NCI-H226 (cell line): ENCODE measurements at places on chromosomes 2 and 18.

DNA sequence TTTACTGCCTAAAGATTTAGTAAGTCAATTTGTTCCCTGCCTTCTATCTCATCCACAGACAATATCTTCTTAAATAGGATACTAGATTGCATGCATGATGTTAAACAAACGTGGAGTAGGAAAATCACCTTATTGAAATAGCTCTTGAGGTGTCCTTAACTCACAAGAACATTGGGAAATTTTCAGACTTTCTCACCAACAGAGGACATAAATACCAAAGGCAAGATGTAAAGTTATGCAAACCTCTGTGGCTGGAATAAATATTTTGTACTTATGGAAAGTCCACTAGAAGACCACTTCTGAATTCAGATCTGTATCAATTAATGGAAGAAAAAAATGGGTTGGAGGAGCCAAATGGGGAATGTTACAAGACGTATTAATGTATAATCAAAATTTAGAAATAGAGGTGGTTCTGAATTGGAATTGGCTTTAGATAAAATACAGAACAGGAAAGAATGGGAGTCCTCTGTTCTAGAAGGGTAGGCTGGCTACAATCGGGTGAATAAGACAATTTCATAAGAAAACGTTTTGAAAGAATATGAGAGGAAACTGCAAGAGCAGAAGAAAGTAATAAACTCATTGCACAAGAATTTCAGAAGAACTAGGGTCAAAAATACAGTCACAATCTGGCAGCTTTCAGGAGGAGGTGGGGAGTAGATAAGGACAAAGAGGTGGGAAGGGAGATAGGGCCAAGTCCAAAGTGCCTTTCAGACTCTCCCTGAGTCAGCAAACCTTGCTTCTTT, 69.3 kb upstream of the FN1 start:
- peak; percentile 85 for DNase-seq

DNA sequence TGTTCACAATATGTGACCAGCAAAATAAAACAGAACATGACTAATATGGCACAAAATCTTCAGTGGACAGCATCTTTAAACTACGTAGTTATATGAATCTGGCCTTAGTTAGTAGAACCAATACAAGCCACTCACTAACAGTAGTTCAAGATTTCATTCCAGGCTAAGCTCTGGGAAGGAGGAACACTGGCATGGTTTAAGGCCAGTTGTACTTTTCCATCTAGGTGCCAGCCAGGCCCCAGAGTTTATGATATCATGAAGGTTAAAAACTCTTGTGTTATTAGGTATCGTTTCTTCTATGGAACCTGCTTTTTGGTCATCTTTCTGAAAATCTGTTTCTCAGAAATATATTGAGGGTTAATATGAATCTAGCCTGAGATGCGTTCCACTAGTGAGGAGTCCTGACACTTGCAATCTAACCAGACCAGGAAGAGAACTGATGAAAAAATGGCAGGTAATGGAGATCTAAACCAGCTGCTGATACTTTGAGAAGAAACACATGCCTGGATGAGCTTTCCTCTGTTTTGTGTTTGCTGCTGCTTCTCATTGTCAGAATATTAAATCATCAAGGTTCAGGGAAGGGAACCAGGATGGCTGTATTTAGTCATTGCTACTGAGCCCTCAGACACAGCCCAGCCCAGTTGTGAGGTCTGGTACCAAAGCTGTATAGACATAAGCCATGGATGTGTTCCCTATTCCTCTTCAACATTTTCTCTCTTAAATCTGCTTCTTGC, 182.8 kb upstream of the SETBP1 start:
- DNase-seq: no peak

GRCh38 chr2:230913406-230914143, 11.5 kb downstream of the GPR55 start:
- no peak for DNase-seq

DNA sequence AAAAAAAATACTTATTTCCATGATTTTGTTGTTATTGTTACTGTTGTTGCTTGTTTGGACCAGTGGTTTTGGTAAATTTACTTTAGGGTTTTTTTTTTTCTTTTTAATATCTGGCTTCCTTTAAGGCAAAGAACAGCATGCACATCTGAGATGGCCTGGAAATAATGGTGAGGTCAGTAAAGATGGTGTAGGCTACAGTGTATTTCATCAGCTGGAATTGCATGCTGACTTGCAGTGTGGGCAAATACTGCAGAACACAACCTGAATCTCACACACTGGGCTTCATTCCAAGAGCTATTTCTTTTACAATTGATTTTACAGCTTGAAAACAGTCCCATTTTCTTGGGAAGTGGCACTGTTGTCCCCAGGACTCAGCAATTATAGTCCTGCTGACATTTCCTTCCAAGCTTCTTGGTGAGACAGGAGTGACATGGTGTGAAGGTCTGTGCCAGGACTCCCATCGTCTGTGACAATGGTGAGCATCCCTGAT, 376.1 kb upstream of the SOX11 start:
- no peak for DNase-seq

DNA sequence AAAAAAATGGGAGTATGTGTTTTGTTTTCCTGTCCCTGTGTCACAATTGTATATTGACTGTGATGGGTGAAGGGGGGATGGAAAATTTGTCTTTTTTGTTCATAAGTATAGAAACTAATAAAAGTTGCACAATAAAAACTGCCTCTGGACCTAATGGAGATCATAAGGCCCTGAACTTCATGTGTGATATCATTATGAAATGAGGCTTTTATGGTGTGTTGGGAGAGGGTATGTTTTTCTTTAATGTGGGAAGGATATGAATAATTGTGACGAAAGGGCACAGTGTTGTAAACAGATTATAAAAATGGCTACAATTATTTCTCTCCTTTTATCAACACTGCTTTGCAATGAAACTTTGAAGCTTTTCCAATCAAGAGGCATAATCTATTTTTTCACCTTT, 1889.3 kb upstream of the CELF4 start:
- DNase-seq: no peak

GRCh38 chr18:32730068-32730467, 42.8 kb downstream of the KLHL14 start:
- no peak for DNase-seq

- no peak for DNase-seq
Measured at GRCh38 chr18:10239103-10239502, 215.3 kb upstream of the APCDD1 start.

DNA sequence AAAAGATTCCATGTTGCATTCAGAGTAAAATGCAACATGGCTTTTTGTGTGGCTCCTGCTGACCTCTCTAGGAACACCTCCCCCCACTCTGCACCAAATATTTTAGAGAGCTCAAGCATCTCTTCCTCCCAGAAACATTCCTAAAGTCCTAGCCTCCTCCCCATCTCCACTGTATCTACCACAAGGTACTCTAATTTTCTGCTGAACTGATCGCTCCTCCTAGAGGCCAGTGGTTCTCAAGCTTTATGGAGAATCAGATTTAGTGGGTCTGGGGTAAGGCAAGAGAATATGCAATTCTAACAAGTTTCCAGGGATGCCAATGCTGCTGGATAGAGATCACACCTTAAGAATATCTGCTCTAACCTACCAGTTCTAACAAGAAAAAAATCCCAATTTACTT, 89.5 kb upstream of the HNRNPA3 start:
- no peak for DNase-seq

DNA sequence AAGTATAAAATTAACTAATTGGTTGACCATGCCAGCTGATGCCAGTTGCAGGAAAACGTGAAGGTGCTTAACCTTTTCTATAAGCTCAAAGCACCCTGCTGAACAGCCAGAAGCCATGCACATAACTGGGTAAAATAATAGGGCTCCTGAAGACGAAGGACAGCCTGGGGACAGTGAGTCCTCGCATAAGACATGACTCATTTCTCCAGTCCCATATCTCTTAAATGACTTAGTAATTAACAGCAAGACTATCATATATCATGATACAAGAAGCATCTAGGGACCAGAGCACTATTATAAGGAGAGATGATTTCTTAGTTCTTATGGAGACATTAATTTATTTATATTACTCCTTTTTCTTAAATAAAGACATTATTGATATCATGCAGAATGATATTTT, 100.5 kb upstream of the DOK6 start:
- DNase-seq: no peak

DNA sequence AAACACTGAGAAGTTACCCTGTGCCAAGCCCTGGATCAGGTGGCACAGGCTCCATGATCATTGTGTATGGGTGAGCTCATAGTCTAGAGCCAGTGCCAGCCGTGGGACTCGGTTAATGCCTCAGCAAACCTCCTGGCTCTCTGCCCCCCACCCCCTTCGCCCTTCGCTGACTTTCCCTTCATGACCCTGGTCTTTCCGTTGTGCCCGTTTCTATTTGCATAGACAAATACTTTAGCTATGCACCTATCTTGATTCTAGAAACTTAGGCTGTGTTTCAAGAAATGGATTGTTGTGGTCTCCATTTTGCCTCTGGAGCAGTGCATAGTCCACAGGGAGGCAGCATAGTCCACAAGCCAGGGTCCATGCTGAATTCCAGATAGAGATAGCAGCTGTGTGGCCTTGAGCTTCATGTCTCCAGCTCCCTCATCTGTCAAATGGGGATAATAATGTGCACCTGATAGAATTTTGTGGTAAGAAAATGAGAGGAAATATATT, 44.8 kb upstream of the KDM3A start:
- DNase-seq: peak; percentile 41

DNA sequence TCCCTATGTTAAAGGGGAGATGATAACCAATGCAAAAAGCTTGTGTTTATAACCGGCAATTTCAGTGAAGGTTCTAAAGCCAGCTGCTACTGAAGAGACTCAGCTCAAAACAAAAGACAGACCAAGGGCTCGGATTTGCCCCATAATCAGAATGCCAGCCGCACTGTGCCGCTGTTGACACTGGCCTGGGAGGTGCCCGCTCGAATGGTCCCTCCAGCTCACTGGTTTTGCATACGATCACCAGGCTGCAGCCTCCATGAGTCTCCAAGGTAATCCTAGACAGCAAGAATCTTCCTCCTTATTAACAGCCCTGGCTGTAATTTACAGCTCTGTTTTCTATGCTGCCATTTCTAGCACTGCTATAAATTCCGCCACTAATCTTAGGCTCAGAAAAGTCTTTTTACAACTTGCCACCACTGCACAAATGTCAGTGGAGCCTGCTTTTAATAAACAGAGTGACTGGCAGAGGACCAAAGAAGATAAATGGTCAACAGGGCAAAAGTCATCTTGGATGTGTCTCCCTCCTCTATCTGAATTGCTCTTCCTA, 155.7 kb upstream of the SH3BP4 start:
- no peak for DNase-seq

GRCh38 chr2:85523903-85524335, 15.0 kb upstream of the MAT2A start:
- DNase-seq: no peak

DNA sequence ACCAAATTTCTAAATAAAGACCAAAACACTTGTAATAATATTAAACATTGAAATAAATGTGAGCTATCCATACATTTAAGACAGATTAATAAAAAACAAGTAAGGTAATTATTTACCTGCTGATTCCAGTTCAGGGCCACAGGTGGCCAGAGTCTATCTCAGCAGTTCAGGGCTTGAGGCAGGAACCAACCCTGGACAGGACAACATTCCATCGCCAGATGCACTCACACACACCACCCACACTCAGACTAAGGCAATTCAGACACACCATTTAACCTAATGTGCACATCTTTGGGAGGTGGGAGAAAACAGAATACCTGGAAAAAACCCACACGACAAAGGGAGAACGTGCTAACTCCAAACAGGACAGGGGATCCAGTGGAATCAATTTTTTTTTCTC, 14.1 kb upstream of the WDSUB1 start:
- DNase-seq: no peak

DNA sequence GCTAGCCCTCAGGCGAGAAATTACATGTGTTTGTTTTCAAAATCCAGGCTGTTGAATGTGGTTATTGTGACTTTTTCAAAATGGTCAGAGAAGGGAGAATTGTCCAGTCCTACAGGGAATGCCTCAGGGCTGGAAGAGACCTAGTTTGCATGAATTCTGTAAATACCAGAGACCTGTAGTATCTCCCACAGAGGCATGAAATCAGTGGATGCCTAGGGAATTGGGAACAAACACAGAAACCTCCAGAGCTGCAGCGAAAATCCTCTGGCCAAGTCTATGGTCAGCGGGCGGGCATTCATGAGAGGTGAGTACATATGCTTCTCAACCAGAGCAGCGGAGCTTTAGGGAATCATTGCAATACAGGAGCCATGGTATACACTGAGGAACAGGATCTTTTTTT, 1596.5 kb upstream of the NXPH2 start:
- no peak for DNase-seq

DNA sequence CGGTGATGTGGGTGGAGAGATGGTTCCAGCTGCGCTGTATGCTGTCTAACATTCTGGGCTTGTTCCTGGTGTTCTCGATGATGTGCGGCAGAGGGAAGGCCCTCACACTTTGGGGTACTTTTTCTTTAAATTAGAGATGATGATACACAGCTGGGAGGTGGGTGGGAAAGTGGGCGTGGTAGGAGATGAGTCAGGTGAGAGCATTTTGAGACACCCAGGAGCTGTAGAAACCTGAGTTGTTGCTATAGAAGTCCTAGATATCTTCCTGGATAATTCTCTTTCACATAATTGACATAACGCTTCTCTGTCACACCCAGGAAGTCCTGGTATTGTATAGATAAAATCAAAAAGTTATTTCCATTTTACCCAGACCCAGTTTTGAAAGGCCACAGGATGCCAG, 103.8 kb upstream of the ALKAL2 start:
- no peak for DNase-seq

- no peak for DNase-seq
Measured at GRCh38 chr2:8622199-8622911, 59.5 kb upstream of the ID2 start.

DNA sequence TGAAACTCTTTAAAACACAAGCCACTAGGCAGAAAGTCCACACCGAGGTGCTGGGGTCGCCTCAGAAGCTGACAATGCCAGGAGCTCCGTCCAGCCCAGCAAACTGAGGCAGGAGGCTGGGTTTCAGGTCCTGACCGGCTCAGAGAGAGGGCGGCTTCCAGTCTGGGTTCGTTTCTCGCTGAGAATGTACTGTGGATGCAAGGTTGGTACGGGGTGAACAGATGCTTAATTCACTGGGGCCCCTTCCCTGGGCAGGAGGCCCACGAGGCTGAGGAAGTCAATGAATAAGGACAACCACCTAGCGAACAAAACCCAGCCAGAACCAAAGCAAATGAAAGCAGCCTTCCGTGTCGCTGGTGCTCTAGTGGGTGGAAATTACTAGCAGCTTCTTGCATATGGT, 142.0 kb downstream of the RTP5 start:
- no peak for DNase-seq

DNA sequence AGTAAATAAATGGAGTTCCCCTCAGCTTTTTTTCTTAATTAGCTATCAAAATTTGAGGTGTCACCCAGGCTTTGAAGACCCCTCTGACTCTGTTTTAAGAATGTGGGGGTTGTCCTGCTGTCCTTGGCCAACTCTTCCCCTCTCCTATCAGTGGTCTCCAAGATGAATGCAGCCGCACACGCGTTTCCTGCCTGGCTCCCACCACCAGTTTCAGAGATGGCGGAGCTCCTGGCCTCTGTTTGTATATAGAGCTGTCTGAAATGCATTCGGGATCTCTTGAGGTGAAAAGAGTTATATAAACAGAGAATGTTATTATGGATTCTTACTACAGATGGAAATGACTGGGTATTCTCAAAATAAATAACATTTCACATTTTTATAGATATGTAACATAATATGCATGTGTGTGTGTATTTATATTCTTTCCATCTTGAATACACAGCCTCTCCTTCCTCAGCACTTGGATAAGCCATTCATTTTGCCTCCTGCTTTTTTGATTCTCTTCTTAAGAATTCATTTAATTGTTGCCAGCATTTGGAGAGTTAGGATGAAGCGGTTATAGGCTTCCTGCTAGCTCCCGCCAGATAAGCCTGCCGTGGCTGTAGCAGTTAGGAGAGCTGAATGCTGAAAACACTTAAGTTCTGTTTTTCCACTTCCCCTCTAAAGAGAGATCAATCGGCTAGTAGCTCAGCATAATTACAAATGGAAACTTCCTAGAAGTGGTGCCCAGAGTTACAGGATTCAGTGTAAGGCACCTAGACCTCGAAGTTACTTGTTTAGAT, 659.3 kb upstream of the FANCL start:
- DNase-seq: no peak
